Hepatocyte (in vitro differentiated cells): ENCODE measurements at places on chromosomes 3 and 15.

DNA sequence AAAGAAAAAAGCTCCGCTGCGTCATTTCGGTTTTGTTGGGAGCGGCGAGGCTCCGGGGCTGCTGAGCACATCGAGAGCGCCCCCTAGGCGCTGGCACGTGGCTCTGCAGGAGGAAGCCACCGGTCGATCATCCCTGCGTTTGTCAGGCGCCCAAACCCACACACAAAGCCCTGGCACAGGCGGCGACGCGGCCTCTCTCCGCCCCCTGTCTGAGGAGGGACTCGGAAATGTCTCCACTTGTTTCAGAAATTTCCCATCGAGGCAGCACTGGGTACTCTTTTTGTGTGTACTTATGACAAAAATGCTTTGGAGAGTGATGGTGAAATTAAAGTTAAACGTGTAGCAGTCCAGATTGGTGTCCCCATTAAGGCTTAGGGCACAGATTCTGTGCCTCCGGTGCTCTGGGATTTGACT, 407.3 kb upstream of the ONECUT1 start:
- peak; percentile 83 for DNase-seq

DNA sequence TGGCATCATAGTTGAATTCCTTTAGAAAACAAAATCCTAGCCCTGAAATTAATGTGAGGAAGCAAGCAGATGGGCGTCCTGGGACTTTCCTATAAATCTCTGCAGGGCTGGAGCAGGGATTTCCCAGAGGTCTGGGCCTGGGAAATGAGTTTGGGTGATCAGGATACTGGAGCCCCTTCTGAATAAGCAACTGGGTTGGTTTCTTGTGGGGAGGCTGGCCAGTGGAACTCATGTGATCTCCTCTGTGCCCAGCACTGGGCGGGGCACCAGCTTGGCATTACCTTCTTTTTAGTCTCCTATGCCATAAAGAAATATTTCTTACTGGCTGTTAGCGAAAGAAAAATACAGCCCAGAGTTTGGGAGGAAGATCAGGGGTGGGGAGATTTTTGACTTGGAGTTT, 1.7 kb downstream of the THSD4 start:
- no peak for DNase-seq

- no peak for DNase-seq
These were observed 106.7 kb downstream of the DPH6 start for GRCh38 chr15:35439291-35439690.

GRCh38 chr3:69743975-69744906, 5.0 kb downstream of the MITF start:
- no peak for DNase-seq

DNA sequence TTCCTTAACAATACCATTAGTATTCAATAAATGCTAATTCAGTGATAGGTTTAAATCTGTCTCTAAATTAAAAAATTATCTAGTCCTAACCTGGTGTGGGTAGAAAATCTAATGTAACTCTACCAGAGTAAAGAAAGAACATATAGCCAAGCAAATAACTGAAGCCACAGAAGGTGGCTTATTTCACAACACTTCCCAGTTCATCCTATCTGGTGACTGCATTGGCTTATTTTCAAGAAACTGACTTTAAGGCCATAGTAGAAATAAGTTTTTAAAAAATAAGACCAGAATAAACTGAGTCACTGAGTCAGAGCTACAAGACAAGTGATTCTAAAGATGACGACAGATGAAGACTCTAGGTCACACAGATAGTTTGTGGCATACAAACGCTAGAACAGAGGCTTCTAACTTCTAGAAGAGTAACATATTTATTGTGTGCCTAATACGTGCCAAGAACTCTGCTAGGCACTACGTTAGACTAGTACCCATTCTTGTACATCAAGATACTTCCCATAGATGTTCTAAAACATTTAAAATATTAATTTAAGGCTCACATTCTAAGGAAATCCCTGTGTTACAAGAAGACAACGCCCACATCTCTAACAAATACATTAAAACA, 25.9 kb downstream of the TMCC1 start:
- DNase-seq, result no peak

GRCh38 chr15:86016750-86017149, 62.9 kb upstream of the AGBL1 start:
- no peak for DNase-seq

DNA sequence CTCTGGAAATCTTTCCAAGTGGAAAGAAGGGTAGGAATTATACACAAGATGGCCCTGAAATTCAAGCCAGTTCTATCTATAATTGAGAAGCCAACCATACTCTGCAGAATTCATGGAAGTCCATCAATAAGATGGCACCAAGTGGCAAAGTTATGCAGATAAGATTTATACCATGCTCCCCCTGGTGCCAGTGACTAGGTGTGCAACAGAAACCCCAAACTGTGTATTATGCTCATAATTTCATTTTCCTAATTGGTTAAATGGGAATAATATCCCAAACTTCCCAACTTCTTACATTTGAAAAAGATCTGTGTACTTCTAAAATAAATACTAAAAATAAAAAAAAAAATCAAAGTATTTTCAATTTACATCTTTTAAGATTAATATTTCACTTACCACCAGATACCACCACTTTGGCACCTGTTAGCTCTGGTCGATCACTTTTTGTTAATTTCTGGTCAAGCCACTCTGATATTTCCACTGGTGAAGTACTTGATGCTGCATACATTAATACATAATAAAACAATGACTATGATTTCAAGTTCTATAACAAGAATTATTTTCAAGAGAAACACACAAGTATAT, 25.9 kb downstream of the ETFA start:
- no peak for DNase-seq

- no peak for DNase-seq
These were observed 14.8 kb upstream of the RAD51 start for GRCh38 chr15:40680151-40680550.

DNA sequence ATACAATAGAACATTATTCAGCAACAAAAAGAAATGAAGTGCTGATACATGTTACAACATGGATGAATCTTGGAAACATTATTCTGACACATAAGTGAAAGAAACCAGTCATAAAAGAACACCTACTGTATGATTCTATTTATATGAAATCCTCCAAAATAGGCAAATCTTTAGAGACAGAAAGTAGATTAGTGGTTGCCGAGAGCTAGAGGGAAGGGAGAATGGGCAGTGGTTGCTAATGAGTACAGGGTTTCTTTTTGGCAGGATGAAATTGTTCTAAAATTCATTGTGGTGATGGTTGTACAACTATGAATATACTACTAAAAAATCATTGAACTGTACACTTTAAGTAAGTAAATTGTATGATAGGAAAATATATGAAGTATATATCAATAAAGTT, 6.3 kb upstream of the LRRC58 start:
- DNase-seq, result no peak

DNA sequence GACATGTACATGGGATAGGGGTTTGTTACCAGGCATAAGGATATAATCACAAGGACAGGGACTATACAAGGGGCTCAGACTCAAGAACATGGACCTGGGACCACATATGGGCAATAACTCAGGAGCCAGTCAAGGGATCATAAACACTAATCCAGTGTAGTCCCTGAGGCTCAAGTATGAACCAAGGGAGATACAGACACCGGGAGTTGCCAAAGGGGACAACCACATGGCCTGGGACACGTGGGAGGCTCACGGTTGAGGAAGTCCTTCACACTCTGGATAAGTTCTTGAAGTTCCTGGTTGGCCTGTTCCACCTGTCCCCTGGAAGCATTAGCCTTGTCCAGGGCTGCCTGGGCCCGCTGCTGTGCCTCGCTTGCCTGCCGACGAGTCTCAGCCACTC, 1.8 kb upstream of the USP19 start:
- no peak for DNase-seq
